ENCODE measurements at places on chromosomes 6 and 20. TPM values are rescaled to one million over a fixed set of nuclear protein-coding genes. Genes with fewer than 3 reads are reported as not detected.
A peak's percentile ranks its signal among the peaks of the same experiment; 100 is the strongest.

DNA sequence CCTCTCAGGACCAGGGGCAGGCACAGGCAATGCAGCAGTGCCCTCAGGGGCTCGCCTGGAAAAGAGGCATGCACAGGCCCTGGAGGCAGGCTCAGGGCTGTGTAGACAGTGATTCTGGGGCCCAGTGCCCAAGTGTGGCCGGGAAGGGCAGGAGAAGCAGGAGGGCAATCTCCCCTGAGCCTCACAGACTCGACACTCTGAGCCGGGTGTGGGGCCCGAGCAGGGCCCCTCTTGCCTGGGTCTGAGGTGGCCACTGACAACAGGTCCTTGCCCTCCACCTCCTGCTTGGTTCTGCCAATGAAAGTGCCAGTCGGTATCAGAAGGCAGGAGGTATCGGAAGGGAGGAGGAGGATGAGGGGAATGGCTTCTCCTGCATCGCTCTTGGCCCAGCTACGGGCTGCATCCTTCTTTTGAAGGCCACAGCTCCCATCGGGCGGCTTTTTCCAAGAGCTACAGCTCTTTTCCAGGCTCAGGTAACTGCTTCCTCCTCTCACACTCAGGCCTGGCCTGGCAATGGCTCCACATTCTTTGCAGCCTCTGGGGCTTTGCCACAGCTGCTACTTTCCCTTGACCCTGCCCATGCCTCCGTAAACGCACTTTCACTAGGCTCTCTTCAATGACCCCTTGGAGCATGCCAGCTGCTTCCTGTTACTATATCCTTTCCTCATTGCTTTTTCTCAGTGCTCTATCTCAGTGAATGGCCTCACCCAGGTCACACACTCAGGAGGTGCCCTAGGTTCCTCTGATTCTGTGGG, 24.5 kb downstream of the GABRR2 start:
- DNase-seq = no peak

DNA sequence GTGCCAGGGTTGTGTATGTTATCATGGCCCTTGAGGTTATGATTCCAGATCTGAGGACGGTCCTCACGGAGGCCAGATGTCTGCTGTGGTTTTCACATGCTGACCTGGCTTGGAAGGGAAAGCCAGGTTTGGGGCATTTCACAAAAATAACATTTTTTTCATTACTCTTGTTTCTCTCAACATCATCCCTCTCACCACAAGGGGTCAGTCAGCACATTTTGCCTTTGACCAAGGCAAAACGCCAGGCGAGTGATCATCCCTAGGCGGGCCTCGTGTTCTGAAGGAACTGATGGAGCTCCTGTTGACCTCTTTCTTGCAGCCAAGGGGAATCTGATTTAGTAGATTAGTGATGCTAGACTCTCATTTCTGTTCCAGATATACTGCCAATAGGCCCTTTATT, 133.5 kb downstream of the TBC1D7 start:
- DNase-seq = peak; percentile 82

- peak; percentile 87 for DNase-seq
These were observed 118.3 kb downstream of the SLX4IP start for GRCh38 chr20:10553326-10553984.

GRCh38 chr6:67009818-67010217, 1302.8 kb upstream of the EYS start:
- no peak for DNase-seq

DNA sequence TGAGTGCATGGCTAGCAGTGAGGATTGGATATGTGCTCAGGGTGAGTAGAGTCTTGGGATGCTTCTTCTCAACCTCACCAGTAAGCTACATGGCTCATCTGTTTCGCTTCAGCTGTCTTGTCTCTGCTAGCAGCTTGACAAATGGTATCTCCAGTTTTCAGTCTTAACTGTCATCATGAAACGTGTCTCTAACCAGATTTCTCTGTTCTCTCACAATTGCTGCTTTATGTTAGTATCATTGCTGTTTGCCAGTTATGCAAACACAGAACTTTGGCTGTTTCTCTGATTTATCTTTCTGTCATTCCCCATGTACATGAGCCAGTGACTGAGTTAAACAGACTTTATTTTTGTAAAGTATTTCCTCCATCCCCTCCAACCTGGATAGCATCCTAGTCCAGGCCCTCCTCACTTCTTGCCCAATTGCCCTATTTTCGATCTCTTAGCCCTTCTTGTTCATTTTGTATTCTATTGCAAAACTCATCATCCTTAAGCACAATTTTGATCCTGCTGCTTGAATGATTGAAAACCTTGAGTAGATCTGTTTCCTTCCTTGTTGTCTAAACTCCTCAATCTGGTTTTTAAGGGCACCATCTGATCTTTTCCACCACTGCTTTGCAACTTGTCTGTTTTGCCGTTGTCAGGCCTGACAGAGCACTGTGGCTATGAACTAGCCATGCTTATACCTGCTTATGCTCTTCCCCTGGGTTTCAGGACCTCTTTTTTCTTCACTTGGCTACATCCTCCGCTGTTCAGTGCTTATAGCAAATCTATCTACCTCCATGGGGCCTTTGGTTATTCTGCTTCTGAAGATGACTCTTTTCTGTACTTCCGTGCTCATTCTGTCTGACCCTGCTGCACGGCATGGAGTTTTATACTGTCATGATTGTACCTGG, 37.7 kb upstream of the ADIG start:
- no peak for DNase-seq

- no peak for DNase-seq
These were observed 1.0 kb upstream of the PCK1 start for GRCh38 chr20:57559658-57560553.

DNA sequence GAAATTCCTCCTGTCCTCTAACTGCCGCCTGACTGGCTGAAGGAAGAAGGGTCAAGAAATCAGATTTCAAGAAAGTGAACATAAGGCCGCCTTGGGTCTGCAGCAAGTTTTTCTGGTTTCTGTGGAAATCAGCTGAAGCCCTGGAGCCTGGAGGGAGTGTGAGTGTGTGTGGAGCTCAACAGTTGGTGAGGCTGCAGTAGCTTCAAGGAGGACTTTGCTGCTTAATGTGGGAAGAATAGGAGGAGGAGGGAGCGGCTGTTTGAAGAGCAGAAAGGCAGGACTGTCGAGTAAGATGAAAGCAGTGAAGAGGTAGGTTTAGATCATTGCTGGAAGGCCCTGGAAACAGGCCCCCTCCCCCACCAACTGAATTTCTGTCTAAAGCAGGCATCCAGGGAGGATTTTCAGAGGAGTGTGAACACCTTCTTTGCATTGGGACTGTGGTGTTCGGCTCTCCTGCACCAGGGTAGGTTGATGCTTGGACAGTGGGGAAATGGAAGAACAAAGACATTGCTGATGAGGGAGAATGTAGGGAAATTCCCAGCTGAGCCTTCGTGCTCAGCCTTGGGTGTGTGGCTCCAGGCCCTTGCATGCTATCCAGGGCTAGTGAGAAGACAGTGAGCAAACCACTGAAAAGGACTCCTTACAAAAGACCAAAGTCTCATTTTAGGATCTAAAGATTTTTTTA, 79.5 kb upstream of the VSTM2L start:
- DNase-seq = peak; percentile 20

DNA sequence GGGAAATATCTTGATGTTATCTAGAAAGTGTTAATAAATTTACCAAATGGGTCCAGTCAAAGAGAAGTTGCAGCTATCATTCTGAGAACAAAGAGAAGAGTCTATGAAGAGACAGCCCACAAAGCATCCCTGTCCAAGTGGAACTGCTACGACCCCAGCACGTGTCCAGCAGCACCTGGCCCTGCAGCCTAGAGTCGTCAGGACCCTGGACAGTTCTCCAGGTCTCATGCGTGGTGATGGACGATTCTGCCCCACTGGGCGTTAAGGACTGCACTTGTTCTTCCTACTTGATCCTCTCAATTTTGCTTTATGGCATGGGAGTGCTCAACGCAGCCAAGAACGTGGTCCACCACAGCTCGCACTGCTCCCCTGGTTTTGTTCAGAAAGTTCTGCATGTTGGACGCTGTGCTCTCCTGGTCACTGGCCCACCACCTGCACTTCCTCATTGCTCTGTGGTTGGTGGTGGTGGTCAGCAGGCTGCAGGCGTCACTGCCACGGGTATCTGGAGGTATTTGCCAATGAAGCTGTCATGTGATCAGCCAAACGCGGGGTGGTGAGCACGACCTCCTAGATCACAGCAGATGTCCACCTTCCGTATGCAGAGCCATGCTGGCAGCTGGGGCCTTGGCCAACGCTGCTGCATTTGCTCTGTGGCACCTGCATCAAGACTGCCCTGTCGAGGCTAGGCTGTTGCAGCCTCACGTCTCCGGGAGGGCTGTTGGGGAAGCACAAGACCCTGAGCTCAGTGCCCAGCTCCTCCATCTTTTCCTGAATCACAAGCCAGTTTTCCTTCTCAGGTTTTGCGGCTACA, 356.4 kb downstream of the CDH4 start:
- DNase-seq = peak; percentile 32

DNA sequence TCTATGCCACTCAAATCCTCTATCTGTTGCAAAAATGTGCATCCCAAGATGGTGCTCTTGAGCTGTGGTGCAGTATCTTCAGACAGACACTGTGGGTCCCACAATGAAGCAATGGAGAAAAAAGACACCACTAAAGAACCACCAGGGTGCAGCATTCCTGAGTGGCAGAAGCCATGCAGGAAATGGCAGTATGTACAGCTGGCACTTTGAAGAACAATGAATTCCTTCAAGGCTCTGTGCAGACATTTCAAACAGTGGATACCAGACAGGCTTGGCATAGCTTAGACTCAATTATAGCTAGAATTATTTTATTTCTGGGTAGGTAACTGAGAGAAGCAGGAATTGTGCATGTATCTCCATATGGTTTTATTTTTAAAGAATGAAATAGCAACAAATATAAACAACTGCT, 24.0 kb upstream of the HDAC2 start:
- DNase-seq = peak; percentile 97

DNA sequence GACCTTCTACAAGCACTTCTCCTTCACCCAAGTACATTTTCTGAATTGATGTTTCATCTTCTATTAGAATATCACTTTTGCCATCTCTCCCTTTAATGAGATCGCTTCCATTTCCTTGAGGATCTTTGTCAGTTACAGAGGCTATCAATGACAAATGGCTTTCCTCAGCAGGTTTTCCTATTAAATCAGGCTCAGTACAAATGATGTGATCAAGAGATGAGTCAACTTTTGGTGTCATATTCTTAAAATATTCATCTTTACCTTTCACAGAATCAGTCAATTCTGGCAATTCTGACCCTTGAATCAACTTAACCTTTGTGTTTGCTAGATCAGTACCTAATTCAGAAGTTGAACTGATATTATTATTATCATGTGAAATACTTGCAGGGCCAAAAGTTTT, 37.3 kb downstream of the DST start:
- no peak for DNase-seq

DNA sequence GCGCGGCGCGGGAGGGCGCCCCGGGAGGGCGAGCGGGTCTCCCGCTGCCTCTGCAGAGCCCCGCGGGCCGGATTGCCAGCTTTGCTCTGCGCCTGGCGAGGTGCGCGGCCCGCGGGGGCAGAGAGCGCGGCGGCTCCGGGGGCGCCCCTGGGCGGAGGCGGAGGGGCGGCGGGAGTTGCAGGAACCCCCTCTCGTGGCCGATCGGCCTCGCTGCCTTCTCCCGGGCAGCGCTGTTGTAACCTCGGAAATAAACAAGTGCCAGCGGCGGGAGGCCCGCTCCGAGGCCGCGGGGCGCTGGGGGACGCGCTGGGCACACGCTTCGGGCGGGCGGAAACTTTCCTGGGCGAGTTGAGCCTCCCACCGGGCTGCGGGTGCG, 1.2 kb downstream of the CDH4 start:
- peak; percentile 30 for DNase-seq

DNA sequence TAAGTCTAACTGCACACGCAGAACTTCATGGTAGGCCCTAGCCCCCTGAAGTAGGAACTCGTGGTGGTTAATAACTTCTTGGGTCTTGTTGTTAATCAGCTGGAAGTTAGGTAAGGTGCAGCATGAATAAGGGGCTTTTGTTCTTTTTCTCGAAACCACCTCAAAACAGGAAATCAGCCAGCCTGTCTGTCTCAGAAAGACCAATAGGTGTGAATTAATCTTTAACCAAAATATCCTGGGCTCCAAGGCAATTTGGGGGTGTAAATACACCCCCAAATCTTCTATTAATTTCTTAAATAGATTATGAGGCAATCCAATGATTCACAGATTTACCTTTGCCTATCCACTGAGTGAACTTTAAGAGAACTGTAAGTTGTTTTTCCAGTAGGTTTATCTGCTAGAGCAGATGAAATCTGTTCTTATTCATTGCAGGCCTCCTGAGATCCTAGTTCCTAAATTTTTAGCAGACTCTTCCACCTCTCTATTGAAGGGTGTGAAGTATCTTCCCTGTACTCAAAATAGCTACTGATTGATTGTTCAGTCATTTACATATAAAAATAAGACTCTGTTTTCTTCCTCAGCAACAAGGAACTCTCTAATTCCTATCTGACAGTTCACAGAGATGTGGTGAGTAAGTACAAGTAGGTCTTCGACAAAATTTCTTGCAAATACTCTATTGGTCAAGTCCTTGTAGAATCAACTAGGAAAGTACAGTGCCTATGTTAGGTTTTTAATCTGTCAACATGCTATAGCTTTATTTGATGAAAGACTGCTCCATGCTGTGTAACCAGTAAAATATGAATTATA, 427.1 kb upstream of the NOX3 start:
- DNase-seq = peak; percentile 32

- peak; percentile 39 for DNase-seq
These were observed 80.2 kb downstream of the PLCB1 start for GRCh38 chr20:8212286-8212685.

DNA sequence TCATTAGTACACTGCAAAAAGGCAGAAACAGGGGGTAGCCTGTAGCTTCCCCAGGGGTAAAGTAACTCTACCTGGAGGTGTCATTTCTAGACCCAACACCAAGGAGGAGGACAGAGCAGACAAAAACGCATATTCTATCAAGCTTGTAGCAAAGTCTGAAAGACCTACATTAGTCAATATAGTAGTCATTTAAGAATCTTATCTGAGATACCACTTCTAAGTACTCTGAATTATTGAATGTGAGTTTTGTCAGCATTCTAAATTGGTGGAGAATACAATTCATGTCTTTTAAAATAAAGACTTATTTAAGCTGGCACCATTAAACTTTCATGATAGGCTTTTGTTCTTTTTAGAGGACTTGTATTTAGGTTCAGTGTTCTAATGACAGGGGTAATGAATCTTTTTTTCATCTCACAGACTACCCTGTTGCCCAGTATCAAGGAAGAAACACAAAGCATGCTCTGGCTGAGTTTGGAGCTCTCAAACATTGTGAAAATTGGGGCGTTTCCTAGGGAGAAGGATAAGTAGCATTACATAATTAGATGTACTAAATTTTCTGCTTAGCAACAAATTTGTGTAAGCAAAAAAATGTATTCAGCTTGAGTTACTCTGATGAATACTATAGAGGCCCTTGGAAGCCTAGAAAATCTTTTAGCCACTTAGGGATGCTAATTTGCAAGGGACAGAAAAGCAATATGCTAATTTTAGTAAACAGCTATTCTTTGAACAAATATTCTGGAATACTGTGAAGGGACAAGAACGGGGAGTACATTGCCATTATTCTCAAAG, 255.4 kb upstream of the HSF2 start:
- DNase-seq = no peak

GRCh38 chr6:22642254-22642653, 72.9 kb downstream of the HDGFL1 start:
- DNase-seq = no peak

The FOXF2 gene
- not detected for total RNA-seq

The SLC17A4 gene
- not detected for total RNA-seq

The C6orf15 gene
- not detected for total RNA-seq

The GTSF1L gene
- not detected for total RNA-seq

The DEF6 gene
- total RNA-seq = 0.88 TPM

The UNC93A gene
- not detected for total RNA-seq

The PTGIS gene
- total RNA-seq = 1.9 TPM

The AAR2 gene
- 31.7 TPM for total RNA-seq

The CENPW gene
- total RNA-seq = 4.8 TPM

The NRN1 gene
- total RNA-seq = 56.3 TPM
